Activated T-helper 17 cell treated with anti-CD3 and anti-CD28 coated beads, Interleukin-2, amount 50 U/mL, for 72 hours (primary cell): ENCODE measurements at places on chromosomes 11 and 22.

DNA sequence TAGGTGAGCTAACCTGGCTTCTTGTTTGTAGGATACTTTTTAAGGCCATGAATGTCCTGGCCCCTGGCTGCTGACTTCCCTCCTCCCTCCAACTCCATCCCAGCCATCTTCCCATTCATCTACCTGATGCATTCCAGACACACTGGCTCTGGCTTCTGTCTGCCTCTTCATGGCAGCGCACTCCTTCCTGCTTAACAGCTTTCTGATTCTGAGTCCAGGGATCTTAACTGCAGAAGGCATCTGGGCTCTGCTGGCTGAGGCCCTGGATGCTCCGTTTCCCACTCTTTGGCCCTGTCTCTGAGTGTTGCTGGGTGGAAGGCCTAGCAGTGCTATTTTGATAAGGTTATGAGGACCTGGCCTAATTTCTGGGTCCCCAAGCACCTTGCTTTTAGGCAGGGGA, 1.8 kb upstream of the THY1 start:
- H3K36me3 ChIP-seq = no peaks in the 10 kb centered on the region
- H3K4me1 ChIP-seq = peaks cover 12% of the 10 kb centered on the region
- peaks cover 33% of the 10 kb centered on the region for H3K27me3 ChIP-seq
- no peak for ATAC-seq

DNA sequence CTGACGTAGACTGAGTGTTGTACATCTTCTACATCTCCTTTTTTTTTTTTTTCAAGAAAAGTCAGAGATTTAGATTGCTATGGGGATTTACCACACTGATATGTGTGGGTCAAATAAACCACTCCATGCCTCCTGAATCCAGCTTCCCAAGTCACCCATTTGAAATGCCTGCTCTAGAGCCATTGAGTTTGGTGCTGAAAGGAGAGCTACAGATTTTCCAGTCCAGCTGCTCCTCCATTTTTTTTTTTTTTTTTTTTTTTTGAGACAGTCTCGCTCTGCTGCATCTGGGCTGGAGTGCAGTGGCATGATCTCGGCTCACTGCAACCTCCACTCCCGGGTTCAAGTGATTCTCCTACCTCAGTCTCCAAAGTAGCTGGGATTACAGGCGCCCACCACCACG, 115.2 kb upstream of the TIMP3 start:
- H3K4me3 ChIP-seq = no peak overlapping the region
- no peaks in the 10 kb centered on the region for H3K4me1 ChIP-seq
- no peaks in the 10 kb centered on the region for H3K36me3 ChIP-seq
- peaks cover 35% of the 10 kb centered on the region for H3K27me3 ChIP-seq

DNA sequence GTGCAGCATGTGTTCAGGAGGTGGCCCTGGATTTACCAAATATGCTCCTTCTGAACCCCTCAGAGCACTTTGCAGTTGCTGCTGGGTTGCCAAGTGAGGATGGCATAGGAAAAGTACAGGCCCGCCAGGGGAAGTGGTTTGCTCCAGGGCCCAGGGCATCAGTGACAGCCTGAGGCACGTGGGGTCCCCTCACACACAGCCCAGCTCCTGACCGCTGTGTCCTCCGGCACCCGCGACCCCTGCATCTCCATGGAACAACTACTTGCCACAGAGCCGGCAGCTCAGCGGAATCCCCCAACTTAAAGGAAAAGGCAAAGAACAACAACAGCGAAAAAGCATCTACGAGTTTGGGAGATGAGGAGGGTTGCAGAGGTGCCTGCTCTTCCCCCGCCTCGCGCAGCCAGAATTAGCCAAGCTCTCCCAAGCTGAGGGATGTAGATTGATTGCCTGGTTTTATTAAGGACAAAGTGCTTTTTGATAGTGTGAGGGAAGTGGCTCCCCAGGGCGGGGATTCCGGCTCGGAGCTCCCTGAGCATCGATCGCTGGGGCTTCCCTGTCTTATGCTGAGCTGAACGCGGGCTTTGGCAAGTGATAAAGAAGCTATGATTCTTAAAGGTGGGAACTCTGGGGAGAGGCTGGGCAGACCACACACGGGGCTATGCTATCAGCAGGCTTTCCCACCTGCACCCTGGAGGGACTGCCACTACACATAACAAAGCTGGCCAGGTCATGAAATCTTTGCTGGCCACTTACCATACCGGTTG, 174.5 kb downstream of the CEP164 start:
- H3K27ac ChIP-seq = no peak overlapping the region
- no peaks in the 10 kb centered on the region for H3K4me1 ChIP-seq
- no peak overlapping the region for H3K4me3 ChIP-seq
- no peaks in the 10 kb centered on the region for H3K36me3 ChIP-seq
- ATAC-seq = no peak

GRCh38 chr11:74602637-74603556, 10.5 kb downstream of the POLD3 start:
- peaks cover 20% of the 10 kb centered on the region for H3K36me3 ChIP-seq
- H3K27ac ChIP-seq = no peak overlapping the region
- no peak overlapping the region for H3K4me3 ChIP-seq
- H3K27me3 ChIP-seq = no peaks in the 10 kb centered on the region
- H3K4me1 ChIP-seq = no peaks in the 10 kb centered on the region

DNA sequence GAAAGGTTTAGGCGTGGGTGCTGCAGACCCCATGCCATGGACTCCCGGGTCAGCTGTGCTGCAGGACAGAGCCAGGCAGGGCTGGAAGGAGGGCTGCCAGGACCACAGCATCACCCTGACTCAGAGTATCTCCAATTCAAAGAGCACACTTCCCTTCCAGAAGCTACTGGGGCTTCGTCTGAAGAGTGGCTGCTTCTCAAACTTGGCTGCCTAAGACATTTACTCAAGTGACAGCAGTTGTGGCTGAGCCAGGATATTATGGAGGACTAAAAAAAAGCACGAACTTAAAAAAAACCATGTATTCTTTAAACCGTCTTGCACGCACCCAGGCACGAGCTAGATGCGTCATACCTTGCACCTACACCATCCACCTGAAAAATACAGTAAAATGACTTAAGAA, 13.0 kb upstream of the BID start:
- no peak overlapping the region for H3K4me3 ChIP-seq
- peaks cover 4% of the 10 kb centered on the region for H3K36me3 ChIP-seq
- no peaks in the 10 kb centered on the region for H3K4me1 ChIP-seq
- no peaks in the 10 kb centered on the region for H3K27me3 ChIP-seq

DNA sequence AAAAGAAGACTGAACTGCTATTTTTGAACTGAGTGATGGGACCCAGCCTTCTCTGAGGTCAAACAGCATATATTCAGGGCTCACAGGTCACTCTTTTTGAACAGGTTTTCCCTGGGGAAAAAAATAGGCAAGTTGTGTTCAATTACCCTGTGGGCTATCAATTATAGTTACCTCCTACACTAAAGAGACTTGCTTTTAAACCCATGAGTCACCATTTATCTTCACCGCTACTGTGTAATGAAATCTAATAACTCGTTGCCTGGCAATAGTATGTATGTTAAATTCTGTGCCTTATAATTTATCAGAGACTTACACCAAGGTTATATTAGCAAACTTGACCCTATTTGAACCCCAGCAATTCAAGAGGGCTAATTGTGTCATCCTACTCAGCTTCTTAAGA, 98.5 kb downstream of the CYP2R1 start:
- ATAC-seq = no peak
- no peaks in the 10 kb centered on the region for H3K27me3 ChIP-seq
- no peak overlapping the region for H3K27ac ChIP-seq
- H3K4me1 ChIP-seq = no peaks in the 10 kb centered on the region

DNA sequence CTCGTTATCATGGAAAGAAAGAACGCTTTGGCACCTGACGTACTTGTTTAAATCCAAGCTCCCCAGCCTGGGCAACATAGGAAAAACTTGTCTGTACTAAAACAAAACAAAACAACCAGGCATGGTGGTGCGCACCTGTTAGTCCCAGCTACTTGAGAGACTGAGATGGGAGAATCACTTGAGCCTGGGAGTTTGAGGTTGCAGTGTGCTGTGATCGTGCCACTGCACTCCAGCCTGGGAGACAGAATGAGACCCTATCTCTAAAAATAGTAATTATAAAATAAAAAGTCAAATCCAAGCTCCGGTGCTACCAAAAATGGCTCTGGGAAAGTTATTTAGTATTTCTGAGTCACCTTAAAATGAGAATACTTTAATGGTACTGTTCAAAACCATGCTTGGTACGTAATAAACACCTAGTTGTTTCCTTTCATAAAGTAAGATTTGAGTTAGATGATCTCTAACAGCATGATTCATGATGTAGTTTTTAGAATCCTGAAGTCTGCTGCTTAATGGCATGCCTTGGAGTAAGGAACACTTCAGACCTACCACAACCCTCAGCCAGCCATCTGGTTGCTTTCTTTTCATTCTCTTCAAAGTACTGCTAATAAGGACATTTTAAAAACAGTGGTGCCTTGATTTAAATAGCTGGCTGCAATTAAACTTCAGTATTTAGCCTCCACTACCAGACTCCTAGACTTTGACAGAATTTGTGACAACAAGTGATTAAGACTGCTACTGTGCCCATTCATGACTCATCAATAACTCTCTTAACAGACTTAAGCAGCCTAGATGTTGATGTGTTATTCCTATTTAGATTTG, 8.4 kb downstream of the PPME1 start:
- peaks cover 20% of the 10 kb centered on the region for H3K4me1 ChIP-seq
- no peaks in the 10 kb centered on the region for H3K27me3 ChIP-seq
- peaks cover 56% of the 10 kb centered on the region for H3K36me3 ChIP-seq
- peak; percentile 89 for ATAC-seq

- H3K27me3 ChIP-seq = peaks cover 17% of the 10 kb centered on the region
- ATAC-seq = no peak
These were observed 106.0 kb downstream of the NAV2 start for GRCh38 chr11:19818619-19819018.

DNA sequence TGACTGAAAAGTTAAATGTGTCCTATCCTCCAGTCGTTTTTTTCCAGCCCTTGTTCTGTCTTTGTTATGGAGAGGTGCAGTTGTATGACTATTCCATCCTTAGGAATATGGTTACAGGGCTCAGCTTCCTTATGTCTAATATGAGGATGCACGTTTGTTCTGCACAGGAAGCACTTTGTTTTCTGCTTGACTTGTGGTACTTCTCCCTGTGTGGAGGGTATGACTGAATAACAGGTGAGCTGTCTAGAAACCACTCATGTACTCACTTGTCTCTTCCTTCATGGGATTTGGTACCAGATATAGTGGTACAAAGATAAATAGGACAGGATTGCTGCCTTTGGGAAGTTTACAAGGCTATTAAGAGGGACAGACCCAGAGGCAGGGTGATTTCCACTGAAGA, 17.4 kb downstream of the CABIN1 start:
- H3K4me3 ChIP-seq = no peak overlapping the region
- peak; percentile 52 for ATAC-seq
- H3K27ac ChIP-seq = no peak overlapping the region

DNA sequence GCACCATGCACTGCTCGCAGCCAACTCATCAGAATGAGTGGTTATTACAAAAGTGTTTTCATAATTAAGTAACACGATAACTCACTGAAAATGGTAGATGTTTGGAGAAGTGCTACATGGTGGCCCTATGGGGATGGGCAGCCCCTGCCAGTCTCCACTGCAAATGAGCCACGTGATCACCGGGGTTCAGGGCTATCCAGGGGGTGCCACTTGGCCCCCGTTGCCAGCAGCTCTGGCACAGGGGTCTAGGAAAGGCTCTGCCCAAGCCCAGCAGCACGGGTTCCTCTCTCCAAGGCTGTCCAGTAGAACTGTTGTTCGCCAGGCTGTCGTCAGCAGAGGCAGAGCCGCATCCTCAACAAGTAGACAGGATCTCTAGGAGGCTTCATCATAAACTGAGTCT, 382.1 kb upstream of the B3GAT1 start:
- no peak overlapping the region for H3K4me3 ChIP-seq
- H3K4me1 ChIP-seq = no peaks in the 10 kb centered on the region
- no peak for ATAC-seq
- H3K36me3 ChIP-seq = no peaks in the 10 kb centered on the region

DNA sequence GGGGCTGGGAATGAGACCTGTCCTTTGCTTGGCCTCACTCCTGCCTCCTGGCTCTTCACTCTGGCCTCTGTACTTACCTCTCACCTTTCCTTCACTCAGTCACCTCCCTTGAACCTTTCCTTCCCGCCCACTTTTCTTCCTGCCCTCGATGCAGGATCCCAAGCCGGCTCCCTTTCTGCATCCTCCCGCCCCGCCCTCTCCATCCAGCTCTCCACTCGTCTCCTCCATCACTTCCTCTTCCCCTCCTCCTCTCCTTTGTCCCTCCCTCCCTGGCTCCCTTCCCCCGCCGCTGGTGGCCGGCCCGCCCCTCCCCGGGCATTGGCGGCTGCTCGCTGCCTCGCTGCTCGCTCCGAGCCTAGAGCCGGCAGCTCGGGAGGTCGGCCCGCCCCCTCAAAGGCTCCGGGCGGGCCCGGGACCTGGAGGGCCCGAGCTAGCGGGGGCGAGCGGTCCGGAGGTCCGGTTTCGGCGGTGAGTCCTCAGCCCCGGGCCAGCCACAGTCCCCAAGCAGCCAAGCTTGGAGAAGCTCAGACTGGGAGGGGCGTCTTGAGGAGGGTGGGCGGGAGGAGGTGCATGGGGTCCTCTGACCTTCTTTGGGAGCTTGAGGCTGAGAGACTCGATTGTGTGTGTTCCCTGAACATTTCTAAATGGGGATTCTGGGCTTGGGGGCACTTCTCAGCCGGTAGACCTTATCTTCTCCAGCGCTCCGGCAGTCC, 13.8 kb downstream of the PHLDB1 start:
- H3K27me3 ChIP-seq = peaks cover 14% of the 10 kb centered on the region
- H3K36me3 ChIP-seq = peaks cover 4% of the 10 kb centered on the region
- H3K4me1 ChIP-seq = peaks cover 7% of the 10 kb centered on the region

GRCh38 chr11:8788616-8789015, 106.0 kb downstream of the RPL27A start:
- H3K4me1 ChIP-seq = no peaks in the 10 kb centered on the region
- H3K27ac ChIP-seq = no peak overlapping the region
- no peaks in the 10 kb centered on the region for H3K36me3 ChIP-seq
- no peak for ATAC-seq
- peaks cover 2% of the 10 kb centered on the region for H3K27me3 ChIP-seq

GRCh38 chr11:118212131-118212725, 12.6 kb downstream of the JAML start:
- no peak overlapping the region for H3K4me3 ChIP-seq
- H3K27ac ChIP-seq = no peak overlapping the region
- no peaks in the 10 kb centered on the region for H3K36me3 ChIP-seq
- H3K4me1 ChIP-seq = peaks cover 62% of the 10 kb centered on the region

GRCh38 chr22:47781427-47782111, 1019.1 kb downstream of the TBC1D22A start:
- H3K36me3 ChIP-seq = no peaks in the 10 kb centered on the region
- ATAC-seq = no peak
- no peak overlapping the region for H3K27ac ChIP-seq
- H3K27me3 ChIP-seq = peaks cover 8% of the 10 kb centered on the region
- no peak overlapping the region for H3K4me3 ChIP-seq

DNA sequence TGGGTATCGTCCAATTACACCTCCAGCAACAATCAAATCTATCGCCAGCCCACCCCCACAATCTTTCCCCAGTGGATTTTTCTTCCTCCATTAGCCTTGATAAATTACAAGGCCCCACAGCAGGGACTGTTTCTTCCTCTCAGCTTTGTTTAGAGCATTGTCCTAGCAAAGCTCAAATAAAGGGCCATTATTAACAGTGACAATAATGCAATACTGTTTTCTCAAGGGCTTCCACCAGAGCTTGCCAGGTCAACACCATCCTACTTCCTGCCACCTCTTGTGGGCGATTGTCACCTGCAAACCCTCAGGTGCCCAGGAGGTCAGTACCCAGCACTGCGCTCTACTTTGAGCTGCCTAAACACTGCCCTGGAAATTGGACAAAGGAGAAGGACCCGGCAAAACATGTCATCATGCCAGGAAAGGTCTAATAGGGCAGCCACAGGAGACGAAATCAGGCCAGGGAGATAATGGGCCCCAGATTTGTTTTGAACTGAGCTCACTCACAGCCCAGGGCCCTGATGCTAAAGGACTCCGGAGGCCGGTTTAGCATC, 95.2 kb downstream of the ABTB2 start:
- H3K27me3 ChIP-seq = peaks cover 16% of the 10 kb centered on the region
- no peak for ATAC-seq
- H3K4me3 ChIP-seq = no peak overlapping the region
- no peaks in the 10 kb centered on the region for H3K4me1 ChIP-seq
- H3K27ac ChIP-seq = no peak overlapping the region
